ENCODE measurements at places on chromosomes 4 and X.

DNA sequence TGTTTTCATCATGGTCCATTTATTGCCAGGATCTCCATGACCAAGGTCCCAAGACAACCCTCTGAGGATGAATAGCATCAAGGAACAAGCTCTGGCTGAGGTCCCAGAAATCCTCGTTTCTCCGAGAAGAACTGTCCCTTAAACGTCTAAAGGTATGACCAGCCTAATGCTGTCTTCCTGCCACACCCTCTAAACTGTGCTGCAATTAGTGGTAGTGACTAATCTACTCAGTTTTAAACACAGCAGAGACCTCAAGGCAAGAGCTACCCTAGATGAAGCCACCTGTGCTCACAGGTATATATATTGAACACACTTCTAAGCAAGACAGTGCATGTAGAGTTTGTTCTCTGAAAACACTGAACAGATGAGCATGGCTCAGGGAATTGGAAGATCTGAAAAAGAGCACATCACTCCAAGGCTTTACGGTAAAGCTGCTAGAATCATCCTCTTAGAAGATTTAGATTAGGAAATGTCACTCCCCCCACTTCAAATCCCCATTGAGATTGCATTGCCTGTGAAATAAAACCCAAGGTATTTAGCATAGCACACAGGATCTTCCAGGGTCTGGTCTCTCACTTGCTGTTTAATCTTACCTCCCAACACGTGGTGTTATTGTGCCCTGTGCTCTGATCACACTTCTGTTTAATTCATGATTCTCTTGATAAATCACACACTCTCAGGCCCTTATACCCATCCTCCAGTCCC, 173.9 kb upstream of the VCX3A start:
- DNase-seq, result no peak

DNA sequence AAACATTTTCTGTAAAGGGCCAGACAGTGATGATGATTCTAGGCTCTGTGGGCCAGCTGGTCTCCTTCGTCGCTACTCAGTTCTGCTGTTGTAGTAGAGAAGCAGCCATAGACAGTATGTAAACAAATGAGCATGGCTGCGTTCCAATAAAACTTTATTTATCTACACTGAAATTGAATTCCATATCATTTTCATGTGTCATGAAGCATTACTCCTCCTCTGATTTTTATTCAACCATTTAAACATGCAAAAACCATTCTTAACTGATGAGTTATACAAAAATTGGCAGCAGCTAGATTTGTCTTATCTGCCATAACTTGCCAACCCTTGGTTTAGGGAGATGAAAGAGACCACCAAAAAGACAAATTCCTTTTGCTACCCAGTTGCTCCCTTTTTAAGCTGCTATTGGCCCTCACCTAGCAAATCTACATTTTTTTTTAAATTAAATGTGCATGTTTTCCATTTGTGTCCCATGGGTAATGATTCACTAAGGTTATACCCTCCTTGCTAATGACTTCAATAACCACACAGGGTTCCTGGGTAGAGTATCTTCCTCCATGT, 309.9 kb downstream of the DHX15 start:
- no peak for DNase-seq

- no peak for DNase-seq
These were observed 544.7 kb upstream of the NDST4 start for GRCh38 chr4:115657991-115658650.

- DNase-seq, result no peak
These were observed 740.3 kb downstream of the CENPC start for GRCh38 chr4:66804979-66805378.

DNA sequence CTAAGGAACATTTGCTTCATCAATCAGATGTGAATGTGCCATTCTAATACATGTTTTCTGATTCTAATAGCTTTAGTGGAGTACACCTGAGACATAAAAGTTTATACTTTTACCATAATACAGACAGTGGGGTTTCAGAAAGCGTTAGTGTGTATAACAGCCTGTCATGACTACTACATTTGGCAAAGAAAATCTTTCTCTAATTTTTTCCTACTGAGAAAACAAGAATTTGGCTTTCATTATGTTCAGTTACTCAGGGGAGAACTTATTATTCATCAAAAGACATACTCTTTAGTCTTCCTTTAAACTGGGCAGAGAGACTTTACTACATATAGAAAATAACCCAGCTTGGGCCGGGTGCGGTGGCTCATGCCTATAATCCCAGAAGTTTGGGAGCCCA, 104.9 kb downstream of the PCDH18 start:
- DNase-seq, result no peak

- no peak for DNase-seq
These were observed 113.3 kb upstream of the SHISA3 start for GRCh38 chr4:42284030-42284429.

- no peak for DNase-seq
These were observed 118.3 kb upstream of the ATOH1 start for GRCh38 chr4:93710101-93710846.

GRCh38 chr4:163556177-163556576, 61.7 kb downstream of the TMA16 start:
- DNase-seq, result no peak

GRCh38 chrX:17635231-17635630, 102.1 kb upstream of the SCML1 start:
- no peak for DNase-seq

All from stimulated activated CD4-positive, alpha-beta T cell treated with anti-CD3 and anti-CD28 coated beads, TNF-alpha, amount 100 ng/mL, for 4 hours (primary cell).